ENCODE measurements at places on chromosomes 13 and 19.

- no peak for DNase-seq
Observed at GRCh38 chr19:14890643-14891379, 4.9 kb upstream of the OR7A17 start.

GRCh38 chr19:42090672-42091071, 14.7 kb downstream of the ZNF574 start:
- no peak for DNase-seq

GRCh38 chr19:48194041-48194843, 23.8 kb downstream of the ZSWIM9 start:
- no peak for DNase-seq

DNA sequence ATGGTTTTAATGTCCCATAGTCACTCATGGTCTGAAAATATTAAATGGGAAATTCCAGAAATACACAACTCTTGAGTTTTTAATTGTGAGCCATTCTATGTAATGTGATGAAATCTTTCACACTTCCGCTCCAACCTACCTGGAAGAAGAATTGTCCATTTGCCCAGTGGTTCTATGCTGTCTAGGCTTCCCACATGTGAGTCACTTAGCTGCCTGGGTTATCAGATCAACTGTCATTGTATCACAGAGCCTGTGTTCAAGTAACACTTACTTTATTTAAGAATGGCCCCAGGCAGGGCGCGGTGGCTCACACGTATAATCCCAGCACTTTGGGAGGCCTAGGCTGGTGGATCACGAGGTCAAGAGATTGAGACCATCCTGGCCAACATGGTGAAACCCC, 1450.5 kb downstream of the EFNB2 start:
- no peak for DNase-seq

GRCh38 chr13:80979035-80979641, 638.2 kb upstream of the SPRY2 start:
- peak; percentile 77 for DNase-seq

DNA sequence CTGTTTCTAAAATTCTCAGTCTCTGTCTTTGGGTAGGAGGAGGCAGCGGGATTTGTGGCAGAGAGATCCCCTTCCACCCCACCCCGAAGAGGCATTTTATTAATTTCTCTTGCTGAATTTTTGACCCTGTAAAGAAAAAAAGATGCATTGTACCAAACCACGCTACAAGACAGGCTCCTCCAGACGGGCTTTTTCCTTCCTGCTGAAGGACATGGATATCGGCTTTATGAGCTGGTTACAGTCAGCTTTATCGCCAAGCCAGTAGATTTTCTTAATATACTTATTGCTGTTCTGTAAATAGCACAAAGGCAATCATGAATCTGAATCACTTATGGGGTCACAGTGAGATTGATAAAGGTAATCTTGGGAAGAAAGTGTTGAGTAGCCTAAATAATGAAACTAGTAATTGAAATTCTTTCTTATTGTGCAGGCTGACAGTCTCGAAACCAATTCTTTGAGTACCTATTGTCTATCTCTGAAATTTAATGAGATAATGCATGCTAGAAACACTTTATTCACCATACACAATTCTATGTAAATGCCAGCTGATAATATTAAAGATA, 24.5 kb downstream of the MBNL2 start:
- DNase-seq = no peak

GRCh38 chr13:99191900-99192399, 8.7 kb upstream of the UBAC2 start:
- DNase-seq = no peak

DNA sequence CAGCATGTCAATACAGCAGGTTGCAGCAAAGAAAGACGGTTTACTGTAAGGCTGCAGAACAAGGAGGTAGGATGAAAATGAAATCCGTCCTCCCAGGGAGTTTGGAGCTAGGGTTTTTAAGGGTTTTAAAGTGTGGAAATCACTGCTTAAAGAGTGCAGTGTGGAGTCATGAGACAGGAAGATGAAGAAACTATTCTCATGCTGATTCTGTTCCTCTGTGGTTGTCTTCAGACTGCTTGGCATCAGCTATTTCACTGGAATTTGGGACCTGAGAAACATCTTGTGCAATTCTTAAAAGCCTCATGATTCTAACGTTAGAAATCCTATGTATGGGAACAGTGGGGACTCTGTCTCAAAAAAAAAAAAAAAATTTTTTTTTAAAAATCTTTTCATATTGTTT, 11.4 kb downstream of the ZNF331 start:
- no peak for DNase-seq

DNA sequence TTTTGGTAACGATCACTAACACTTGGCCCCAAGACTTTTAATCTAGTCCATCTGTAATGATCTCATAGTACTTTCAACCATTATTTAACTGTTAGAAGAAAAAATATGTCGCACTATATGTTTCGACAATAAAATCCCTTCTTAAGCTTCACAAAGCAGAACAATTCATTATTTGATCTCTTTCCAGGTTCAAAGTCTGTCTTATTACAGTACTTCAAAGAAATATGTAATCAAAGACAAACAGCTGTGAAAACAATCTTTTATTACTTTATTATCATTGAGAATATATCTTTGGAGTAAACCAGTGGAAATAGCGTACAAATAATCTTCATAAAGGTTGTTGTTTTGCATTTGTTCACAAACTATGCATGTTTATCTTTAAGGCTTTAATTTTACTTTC, 93.5 kb downstream of the DACH1 start:
- no peak for DNase-seq

- peak; percentile 73 for DNase-seq
Observed at GRCh38 chr19:18007044-18007916, 690 bp upstream of the ARRDC2 start.

- DNase-seq = no peak
Observed at GRCh38 chr13:44116562-44117332, 237.0 kb downstream of the LACC1 start.

DNA sequence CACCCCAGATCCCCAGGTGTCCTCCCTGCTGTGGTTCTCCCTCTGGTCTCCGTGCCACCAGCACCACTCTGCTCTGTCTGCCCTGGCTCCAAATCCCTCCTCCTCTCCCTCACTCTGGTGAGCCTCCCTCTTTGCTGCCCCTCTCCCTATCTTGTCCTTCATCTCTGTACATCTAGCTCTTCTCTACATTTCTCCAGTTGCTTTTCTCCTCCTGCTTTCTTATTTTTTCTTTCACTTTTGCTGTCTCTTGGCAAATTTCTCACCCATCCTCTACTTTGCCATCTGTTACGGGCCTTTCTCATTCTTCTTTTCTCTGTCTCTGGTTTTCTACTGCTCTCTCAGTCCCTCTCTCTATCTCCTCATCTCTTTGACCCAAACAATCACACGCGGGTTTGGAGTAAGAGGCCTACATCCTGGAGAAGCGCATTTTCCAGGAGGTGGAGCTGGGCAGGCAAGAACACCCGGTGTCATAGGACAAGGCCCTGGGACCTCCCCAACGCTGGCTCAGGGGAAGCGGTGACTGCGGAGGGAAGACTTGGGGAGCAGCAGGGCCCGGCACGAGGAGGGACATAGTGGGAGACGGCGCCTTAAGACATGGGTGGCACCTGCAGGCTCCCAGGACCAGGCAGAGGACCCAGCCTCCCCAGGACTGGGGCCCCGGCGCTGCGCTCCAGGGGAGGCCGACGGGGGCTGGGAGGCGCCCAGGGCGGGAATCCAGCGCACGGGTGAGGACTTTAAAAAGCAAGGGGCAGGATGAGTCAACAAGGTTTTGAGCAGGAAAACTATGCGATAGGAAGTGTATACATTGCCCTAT, 9.9 kb downstream of the ZNF611 start:
- no peak for DNase-seq

- DNase-seq = no peak
Observed at GRCh38 chr19:57202160-57202559, 10.9 kb downstream of the ZNF264 start.

DNA sequence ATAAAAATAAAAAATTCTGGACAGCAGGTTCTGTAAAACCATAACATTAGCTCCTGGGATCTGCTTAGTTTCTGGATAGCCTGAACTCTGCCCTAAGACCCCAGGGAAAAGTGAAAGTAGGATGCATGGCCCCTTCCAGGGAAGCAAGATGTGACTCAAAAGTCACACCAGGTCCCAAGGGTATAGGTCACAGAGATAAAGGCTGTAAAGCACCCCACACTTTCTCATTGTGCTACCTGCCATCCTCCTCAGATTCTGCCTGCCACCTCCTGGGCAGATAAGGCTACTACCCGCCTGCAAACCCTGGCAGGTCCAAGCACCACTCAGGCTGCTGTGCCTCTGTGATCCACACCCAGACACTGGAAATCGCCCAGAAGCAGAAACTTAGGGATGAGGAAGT, 20.6 kb downstream of the FFAR2 start:
- DNase-seq = peak; percentile 10

DNA sequence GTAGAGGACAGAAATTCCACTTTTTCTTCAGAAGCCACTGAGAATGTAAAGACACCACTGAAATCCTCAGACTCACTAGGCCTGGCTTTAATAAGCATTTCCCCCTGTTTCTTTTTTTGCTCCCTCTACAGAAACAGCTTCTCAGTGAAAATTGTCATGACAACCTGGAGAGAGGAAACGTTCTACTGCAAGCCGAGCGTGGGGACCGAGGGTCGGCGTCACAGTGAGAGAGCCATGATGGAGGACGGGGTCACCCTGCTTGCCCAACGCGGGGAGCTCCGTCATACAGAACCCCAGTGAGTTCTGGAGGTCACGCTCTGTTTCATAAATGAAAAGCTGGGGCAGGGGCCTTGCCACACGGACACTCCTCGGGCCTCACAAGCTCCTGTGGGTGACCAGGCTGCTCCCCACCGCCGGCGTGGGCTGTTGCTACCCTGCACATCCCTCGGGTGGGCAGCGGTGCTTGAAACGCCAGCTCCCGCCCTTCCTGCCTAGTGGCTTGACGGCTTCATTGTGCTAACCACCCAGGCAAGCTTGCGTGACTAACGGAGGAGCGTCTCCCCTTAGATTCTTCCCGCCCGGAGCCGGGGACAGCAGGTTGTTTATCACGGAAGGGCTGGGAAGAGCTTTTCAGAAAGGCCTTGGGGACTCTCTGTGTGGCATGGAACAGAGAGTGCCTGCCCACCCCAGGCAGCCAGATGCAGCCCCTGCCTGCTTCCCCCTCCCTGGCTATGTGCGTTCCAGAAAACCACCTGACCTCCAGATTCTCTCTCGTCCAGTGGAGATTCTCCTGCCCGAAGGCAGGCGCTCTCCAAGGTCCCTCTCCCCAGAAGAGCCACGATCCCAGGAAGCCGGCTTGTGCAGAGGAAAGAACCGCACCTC, 153.6 kb downstream of the KATNAL1 start:
- DNase-seq = no peak

DNA sequence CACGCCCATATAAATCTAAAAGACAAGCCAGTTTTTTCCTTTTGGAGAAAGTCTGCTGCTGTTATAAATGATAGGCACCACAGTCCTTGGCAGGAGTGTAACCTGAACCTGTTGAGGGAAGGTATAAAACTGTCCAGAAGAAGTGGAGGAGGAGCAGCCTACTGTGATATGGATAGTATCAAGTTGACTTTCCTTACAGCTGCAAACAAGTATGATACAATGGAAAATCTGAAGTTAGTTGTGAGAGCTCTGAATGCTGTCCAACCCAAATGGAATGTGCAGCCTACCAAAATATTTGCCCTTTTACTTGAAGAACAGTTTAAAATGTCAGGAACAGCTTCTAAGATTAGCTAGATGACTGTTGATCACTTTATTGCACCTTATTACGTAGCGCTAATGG, 399.6 kb downstream of the FGF14 start:
- no peak for DNase-seq

- DNase-seq = no peak
Observed at GRCh38 chr19:47104680-47105079, 8.9 kb downstream of the ZC3H4 start.

GRCh38 chr13:66655847-66656454, 574.2 kb downstream of the PCDH9 start:
- DNase-seq = peak; percentile 23

GRCh38 chr13:97018029-97018819, 23.9 kb upstream of the OXGR1 start:
- peak; percentile 65 for DNase-seq

DNA sequence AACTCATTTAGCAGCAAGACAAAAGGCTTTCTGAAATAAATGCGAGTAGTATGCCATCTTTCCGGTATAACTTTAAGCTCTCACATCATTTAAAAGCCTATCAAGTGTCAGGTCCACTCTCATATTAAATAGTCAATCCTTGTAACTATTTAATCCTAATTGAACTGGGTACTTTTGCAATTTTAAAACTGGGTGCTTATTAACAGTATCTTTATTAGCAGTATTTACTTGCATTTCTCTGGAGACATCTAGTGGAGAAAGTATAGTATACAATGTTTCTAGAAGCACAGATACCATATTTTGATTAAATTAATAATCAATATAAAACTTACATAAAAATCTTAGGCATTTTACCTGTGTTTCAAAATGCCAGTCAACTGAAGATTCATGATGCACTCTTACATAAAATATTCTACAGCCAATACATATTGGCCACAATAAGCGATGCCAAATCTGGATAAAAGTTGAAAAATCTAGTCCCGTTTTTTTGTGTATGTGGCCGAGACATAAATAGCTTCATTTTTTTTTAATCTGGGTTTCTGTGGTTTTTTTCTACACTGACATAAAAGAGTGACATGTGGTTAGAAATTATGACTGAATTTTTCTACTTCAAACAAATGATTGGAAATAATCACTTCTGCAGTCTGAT, 4.3 kb upstream of the POSTN start:
- peak; percentile 34 for DNase-seq

- no peak for DNase-seq
Observed at GRCh38 chr13:110638814-110639806, 23.8 kb downstream of the NAXD start.

DNA sequence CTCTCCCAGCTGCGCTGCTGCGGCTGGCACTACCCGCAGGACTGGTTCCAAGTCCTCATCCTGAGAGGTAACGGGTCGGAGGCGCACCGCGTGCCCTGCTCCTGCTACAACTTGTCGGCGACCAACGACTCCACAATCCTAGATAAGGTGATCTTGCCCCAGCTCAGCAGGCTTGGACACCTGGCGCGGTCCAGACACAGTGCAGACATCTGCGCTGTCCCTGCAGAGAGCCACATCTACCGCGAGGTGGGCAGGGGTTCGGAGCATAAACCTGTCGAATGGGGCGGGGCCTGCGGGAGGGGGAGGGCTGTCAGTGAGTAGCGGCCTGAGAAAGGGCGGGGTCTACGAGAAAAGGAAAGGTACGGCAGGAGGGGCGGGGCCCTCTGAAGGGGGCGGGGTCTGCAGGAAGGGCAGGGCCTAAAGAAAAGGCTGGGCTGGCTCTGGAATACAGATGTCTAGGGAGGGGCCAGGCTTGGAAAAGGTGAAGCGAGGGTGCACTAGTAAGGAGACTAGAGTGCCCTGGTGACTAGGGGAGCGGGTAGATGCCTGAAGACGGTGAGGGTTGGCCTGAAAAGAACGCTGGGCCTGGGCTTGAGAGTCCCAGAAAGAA, 3.6 kb downstream of the CD37 start:
- no peak for DNase-seq

DNA sequence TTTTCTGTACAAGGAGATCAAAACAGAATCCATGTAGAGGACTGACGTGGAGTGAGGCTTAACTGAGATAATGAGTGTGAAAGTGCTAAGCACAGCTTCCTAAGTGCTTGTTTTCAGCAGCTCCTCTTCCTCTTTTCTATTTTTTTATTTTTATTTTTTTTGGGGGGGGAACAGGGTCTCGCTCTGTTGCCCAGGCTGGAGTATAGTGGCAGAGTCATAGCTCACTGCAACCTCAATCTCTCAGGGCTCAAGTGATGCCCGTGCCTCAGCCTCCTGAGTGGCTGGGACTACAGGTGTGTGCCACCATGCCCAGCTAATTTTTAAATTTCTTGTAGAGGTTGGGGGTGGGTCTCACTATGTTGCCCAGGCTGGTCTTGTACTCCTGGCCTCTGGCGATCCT, 5.6 kb upstream of the FOSB start:
- DNase-seq = no peak

Data from NCI-H1092 treated with DMSO at 0.1 percent for 48 hours (cell line).